ENCODE measurements at places on chromosomes 2 and 18. TPM values are rescaled to one million over a fixed set of nuclear protein-coding genes. Genes with fewer than 3 reads are reported as not detected.

DNA sequence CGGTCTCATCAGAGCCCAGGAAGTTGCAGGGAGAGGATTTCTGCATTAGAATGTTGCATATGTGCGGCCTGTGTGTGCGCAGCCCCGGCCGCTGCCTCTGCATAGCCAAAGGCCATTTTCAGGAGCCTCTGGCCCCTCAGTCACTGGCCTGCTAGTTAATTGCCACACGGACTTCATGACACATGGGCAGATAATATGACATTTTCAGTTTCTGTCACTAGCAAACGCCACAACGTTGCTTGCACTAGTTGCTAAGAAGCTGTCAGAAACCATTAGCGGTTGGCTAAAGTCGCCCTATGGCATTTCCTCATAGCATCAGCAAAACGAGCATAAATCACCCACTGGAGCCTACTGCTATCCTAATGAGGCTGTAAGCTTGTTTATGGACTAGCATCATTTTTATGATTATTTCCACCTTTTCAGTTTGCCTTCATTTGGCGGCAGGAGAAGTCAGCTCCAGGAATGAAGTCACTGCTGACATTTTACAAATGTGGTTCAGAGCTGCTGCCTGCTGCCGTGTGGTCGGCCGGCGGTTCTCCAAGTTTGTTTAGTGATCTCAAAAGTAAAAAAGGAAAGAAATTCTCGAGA is 73.7 kb downstream of the MEIS1 start:
- no peak for DNase-seq

DNA sequence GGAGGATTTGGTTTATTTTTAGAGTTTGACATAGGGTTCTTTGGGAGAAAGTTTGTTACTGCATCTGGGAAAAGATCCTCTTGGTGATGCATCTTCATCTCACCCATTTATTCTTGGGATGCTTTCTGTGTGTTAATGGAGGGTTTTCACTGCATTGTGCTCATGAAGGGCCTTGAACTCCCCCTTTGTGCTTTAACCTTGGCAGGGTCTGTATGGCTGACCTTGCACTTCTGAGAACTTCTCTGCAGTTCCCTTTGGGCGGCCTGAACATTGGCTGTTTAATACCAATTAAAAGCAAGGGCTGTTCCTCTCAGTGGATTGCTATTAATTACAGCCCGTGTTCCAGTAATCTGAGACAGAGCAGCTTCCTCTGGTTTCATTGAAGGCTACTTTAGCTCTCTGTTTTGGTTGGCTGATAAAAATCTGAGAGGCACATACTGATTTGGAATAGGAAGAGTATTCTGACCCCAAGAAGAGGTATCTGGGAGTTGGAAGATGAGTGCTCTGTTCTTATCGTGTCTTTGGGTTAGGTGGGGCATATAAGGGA is 37.5 kb downstream of the FMNL2 start:
- DNase-seq: no peak

- DNase-seq: no peak
Observed at GRCh38 chr2:46493971-46494250, 14.5 kb downstream of the TMEM247 start.

GRCh38 chr2:108565778-108566375 is 31.6 kb downstream of the LIMS1 start:
- no peak for DNase-seq

DNA sequence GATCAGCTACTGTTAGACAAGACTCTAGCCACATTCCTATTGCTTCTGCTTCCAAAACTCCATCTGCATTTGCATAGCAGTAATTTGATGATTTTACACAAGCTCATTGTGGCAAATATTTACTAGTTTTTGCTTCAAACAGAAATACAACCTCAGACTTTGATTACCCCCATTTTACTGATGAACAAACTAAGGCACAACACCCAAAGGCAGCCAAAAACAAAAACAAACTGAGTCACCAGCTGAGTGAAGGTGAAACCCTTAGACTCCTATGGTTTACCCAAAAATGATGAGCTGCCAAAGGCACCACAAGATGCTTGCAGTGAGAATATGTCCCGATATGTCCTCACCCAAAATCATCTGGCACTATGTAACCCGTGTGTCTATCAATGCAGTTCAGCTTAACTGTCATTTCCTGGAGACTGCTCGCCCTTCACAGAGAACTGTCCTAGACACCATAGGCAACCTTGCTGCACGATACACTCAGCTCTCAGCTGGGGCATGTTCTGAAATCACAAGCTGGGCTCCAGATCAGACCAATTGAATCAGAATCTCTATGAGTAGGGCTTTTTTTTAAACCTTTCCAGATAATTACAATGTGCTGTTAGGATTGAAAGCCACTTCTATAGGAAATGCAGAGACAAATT is 4.1 kb upstream of the EVA1A start:
- DNase-seq: no peak

DNA sequence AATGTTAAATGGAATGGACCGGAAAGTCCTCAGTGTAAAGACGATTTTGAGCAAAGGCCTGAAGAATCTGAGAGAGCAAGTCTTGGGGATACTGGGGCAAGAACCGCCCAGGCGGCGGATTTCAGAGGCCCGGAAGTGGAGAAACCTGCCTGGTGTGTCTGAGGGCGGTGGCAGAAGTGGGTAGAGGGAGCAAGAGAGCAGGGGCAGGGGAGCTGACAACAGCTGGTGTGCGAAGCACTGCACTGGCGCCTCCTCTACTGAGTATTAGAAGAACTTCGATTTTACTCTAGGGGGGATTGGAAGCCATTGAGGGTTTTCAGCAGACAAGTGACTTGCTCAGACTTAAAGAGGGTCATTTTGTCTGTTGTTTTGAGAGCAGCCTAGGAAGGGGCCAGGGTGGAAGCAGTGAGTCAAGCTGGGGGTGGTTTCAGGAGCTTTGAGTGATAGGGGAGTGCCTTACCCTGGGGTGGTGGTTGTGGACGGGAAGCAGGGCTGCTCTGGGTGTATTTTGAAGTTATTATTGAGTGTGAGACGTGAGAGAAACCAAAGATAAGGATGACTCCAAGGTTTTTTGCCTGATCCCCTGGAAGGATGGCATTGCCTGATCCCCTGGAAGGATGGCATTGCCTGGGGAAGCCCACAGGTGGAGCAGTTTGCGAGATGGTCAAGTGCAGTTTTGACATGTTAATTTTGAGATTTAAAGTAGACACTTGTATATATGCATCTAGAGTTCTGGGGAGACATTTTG is 52.5 kb downstream of the ZNF236 start:
- no peak for DNase-seq

GRCh38 chr2:147171941-147172340 is 672.9 kb upstream of the ACVR2A start:
- DNase-seq: no peak

DNA sequence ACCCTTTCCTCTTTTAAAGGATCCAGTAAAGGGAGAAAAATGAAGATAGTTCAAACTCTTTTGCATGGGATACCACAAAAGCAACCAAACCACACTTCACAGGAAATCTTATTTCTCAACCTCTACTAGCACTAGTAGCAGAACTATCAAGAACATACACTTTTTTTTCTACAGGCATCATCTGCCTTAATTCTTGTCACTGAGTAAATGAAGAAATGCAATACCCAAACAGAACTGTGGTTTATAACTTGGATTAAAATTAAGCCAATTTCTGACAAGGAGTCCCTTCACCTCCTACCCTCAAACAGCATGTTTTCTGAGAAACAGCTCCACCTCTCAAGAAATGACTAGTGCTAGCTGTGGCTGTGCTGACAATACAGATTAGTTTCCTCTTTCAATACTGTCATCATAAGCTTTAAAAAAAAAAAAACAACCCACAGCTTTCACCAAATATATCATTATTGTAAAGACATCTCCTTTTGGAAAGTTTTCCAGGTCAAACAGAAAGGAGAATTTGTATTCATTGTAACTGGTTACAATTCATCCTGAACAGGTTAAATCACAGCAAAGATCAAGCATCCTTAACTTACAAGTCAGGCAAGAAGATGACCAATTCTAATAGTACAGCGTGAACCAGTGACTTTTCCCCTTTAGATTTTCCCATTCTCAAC is 44.4 kb downstream of the PTPN2 start:
- no peak for DNase-seq

DNA sequence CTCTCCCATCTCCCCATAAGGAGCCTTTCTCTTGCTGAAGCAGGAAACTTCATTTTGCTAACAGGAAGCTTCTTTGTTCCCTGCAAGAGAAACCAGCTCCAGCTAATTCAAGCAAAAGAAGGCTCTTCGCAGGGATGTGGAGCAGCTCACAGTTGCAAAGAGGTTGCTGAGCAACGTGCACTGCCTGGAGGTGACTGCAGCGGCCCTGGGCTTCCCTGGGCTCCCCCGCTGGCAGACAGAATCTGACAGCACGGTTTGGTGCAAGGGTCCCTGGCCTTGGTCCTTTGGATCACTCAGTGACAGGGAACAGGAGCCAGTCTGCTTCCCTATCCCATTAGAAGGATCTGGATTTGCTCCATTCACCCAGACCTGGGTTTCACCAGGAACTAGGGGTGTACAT is 25.8 kb downstream of the GPR55 start:
- DNase-seq: no peak

- no peak for DNase-seq
Observed at GRCh38 chr18:76707534-76707933, 114.8 kb upstream of the ZNF236 start.

DNA sequence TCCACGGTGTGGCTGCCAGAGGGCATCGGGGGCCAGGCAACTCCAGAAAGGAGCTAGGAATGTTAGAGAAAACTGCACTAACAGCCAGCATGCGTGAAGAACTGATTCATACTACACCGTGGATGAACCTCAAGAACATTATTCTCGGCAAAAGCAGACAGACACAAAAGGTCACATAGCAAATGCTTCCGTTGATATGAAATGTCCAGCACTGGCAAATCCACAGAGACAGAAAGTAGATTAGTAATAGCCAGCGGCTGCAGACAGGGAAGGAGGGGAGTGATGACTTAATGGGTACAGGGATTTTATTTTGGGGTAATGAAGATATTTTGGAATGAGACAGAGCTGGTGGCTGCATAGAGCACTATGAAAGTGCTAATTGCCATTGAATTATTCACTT is 37.4 kb downstream of the SCTR start:
- no peak for DNase-seq

- no peak for DNase-seq
Observed at GRCh38 chr18:6954501-6954900, 163.1 kb downstream of the LAMA1 start.

GRCh38 chr2:202377207-202377761 is 1.2 kb downstream of the BMPR2 start:
- DNase-seq: peak; percentile 46

DNA sequence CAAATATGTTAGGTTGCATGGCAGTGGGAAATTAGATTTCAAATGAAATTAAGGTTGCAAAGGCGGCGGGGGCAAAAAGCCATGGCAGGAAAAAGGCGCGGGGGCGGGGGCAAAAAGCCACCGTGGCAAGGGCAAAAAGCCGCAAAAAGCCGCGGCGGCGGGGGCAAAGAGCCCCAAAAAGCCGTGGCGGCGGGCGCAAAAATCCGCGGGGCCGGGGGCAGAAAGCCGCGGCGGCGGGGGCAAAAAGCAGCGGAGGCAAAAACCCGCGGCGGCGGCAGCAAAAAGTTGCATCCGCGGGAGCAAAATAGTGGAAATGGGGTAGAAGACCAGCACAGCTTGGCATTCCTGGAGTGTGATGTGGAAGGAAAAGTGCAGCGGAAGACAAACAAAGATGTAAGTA is 417.1 kb downstream of the ANKRD30B start:
- DNase-seq: no peak

DNA sequence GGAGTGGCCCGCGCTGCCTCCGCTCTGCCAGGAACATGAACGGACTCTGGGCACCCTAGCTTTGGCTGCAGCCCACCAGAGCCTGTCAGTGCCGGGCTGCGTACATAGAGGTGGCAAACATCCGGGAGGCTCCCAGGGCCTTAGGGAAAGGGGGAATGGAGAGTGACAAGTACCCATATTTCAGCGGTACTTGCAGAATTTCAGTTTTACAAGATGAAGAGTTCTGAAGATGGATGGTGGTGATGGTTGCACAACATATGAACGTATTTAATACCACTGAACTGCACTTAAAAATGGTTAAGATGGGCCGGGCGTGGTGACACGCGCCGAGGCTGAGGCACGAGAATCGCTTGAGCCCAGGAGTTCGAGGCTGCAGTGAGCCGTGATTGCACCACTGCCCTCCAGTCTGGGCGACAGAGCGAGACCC is 873 bp downstream of the MTHFD2 start:
- no peak for DNase-seq

GRCh38 chr2:192025637-192026036 is 169.1 kb downstream of the TMEFF2 start:
- no peak for DNase-seq

DNA sequence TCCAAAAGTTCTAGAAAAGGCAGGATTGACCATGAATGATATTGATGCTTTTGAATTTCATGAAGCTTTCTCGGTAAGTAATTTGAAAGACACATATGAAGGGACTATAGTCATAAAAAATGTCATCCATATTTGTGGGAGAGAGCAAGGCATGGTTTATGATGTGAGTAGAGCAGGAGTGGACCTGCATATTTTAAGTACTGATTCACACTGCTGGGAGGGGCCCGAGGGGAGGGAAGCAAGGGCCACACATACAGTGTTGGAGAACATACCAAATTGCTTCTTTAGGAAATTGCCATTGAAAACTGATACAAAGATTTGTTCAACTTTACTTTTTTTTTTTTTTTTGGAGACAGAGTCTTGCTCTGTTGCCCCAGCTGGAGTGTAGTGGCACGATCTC is 39.4 kb downstream of the HADHB start:
- DNase-seq: no peak

DNA sequence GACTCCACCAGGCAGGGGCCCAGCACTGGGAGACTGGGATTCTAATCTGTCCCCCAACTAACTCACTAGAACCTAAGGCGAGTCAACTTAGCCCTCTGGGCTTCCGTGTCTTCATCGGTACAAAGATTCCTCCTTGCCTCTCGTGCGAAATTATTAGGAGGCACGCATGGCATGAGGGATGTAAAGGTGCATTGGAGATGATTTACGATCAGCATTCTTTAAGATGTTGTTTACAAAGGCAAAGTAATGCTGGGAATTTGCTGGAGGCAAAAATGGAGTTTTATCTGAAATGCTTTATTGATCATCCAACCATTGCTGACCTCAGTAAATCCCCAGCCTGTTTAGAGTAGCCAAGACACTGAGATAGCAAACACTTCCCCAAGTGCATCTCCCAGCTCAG is 171.8 kb upstream of the KLHL29 start:
- no peak for DNase-seq

The GBX2 gene
- total RNA-seq: not detected

The UGT1A7 gene
- not detected for total RNA-seq

The TGFA gene
- 7.2 TPM for total RNA-seq

The ALK gene
- 0.17 TPM for total RNA-seq

Data from pancreas (tissue), 10 donors.